ENCODE measurements at places on chromosomes 16 and 17.
A peak's percentile ranks its signal among the peaks of the same experiment; 100 is the strongest.

DNA sequence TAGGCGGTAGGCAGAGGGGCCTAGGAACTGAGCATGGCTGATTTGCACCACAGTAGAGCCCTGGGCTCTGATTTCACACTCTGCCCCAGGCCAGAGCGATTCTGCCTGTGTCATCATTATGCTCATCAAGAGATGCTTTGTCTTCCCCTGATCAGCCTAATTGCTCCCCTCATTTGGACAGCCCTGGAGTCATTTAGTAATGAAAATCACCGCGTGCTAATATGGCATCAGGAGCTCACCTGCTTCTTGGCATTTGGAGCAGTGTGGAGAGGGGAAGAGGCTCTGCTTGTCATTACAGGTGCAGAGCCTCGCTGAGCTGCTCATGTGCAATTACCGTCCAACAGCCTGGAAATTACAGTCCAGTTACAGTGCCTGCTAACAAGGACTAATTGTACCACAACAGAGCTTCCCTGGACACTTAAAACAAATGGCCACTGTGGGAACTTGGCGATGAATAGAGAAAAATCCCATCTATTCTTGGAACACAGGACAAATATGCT lies 157.1 kb upstream of the WSCD1 start:
- DNase-seq, result peak; percentile 74

DNA sequence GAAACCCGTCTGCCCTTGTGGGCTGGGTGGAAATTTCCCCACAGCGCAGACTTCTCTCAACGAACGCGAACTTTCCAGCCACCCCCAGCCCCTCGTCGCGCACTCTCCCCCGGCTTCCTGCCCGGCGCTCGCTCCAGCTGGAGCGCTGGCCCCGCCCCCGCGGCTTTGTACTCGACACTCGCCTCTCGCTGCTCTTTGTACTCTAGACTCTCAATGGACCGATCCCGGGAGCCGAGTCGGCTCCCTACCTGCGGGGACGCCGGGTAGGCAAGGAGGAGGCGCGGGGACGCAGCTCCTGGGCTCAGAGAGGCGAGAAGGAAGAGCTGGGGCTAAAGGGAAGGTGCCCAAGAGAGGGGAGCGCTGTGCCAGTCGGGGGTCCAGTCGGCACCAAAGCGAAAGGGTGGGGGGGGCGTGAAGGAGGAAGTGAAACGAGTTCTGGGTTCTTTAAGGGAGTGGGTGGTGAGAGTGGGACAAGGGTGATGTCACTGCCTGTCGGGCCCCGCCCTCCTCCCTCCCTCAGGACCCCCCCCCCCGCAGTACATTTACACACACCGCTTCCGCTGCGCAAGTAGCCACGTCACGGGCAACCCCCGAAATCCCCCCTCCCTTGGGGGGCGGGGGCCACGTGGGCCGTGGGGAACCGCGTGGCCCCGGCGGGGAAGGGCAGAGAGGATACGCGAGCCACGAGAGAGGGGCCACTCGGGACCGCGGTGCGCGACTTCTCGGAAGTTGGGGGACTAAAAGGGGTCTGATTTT lies 9.7 kb downstream of the KDM6B start:
- DNase-seq, result peak; percentile 83

DNA sequence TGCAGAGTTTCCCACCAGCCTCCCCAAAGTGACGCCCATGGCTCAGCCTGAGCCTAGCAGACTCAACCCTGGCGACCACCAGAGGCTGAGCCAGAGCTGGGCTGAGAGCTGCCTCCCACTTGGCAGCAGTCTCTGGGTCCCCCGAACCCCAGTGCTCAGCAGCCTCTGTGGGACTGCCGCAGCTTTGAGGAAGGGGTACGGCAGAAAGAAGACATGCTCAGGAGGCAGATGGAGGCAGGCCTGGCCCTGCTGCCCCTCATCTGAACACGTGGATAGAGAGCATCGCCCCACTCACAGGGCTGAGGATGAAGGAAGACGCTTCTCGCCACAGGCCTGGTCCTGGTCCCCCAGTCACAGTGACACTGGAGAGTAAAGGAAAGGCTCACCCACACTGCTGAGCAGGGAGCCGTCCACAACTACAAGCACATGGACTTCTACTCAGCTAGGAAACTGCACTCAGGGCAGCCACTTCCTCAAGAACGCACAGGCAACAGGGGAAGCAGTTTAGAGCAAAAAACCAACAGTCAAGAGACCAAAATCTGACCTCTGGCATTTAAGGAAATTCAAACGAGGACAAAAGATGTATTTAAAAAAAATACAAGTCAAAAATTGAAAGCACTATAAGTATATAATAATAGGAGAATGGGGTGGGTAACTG lies 45.2 kb upstream of the GSG1L start:
- no peak for DNase-seq

DNA sequence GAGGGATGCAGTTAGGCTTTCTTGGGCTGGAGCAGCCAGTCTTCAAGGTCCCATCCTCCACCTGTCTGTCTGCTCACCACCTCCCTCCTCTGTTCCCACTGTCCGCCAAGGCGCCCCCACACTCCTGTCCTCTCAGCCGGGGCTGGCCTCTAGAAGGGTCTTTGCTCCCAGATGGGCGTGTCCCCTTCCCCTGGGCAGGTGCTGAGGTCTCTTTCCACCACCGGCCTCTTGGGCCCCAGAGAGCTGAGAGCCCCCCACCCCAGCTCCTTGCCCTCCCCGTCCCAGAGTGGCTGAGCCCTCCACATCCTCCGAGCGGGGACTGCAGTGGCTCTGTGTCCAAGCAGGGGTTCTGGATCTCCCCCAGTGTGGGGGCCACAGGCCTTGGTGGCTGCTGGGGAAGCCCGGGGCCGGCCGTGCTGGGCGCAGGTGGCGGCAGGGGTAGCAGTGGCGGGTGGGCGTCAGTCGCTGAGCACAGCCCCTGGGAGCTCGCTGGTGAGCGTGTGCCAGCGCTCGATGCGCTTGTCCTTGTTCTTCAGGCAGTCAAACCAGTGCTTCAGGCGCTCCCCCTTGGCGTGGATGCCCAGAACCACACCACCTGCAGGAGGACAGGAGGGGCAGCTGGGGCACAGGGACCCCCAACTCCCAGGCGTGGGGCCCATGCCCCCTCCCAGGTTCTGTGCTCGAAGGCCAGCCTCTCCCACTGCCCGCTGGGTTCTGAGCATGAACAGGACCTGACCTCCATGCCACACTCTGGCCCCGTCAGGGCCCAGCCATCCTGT lies 9.8 kb downstream of the SCGB1C2 start:
- DNase-seq, result no peak

DNA sequence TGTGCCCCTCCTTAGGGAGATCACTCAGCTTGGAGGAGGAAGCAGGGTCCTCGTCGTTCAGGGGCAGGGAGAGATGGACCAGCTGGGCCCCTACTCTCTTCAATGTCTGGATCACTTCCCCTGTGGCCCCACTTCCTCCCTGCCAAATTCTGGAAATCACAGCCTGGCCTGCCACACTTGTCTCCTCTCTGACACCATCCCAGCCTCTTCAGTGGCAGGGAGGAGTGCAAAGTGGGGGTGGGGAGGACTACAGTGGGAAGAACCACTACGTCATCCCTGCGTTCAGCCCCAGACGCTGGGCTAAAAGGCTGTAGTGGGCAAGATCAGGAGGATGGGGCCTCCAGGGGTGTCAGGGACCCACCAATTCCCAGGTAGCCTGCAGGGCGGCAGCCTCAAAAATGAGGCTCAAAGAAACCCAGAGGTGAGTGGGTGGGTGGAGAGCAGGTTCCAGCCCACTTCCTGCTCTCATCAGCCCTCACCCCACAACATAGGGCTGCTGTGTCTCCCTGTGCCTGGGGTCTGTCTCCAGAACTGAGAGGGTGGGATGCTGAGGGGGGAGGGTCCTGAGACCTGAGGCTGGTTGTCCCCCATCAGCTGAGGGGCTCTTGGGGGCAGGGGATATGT lies 25.0 kb upstream of the TAC4 start:
- DNase-seq, result no peak

DNA sequence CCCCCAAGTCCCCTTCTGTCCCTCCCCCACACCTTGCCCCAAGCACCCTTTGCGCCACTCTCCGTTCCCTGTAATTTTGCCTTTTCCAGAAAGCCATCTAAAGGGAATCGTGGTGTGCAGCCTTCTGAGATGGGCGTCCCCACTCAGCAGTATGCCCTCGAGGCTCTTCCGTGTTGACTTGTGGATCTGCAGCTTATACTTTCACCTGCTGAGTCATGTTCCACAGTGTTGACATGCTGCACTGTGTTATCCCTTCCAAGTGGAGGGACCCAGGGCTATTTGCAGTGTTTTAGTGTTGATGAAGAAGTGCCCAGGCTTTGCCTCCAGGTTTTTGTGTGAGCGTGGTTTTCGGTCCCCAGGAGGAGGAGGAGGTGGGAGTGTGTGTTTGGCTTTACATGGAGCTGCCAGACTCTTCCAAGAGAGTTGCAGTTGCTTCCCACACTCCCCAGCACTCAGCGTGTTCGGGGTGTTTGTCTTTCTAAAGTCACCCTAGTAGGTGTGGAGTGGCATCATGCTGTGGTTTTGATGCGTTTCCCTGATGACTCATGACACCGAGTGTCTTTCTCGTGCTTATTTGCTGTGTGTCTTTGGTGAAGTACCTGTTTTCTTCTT lies 32.1 kb upstream of the JPT2 start:
- DNase-seq, result no peak

- DNase-seq, result no peak
Observed at GRCh38 chr17:80431246-80432195, 16.6 kb downstream of the ENDOV start.

GRCh38 chr16:77873066-77873465 lies 84.7 kb downstream of the VAT1L start:
- DNase-seq, result no peak

- peak; percentile 56 for DNase-seq
Observed at GRCh38 chr17:31550389-31551056, 159.0 kb downstream of the RAB11FIP4 start.

- peak; percentile 14 for DNase-seq
Observed at GRCh38 chr17:44137891-44138709, 3.6 kb upstream of the HROB start.

GRCh38 chr16:19113577-19114358 lies at the start of gene ITPRIPL2:
Gene ITPRIPL2, plus strand, starts transcription at chr16:19113964. Its CDS starts 498 bp downstream, at chr16:19114462.
- no peak for DNase-seq

DNA sequence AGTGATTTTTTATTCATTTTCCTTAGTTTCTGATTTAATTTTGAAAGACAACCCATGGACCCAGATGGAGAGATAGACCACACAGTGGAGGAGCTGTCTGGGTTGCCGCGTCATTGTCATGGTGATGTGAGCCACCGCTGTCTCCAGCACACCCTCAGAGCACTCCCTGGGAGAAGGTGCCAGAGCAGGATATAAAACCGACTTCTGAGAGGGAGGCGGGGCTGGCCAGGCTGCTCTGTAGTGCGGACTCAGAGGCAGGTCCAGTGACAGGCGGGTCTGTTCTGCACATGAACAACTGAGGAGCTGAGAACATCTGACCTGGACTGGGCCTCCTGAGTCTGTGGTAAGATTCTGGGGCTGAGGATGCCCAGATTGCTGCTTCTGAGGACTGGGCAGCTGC lies 216.3 kb upstream of the NLRP1 start:
- DNase-seq, result no peak

GRCh38 chr17:37475731-37476420 lies 13.8 kb upstream of the DUSP14 start:
- no peak for DNase-seq

- DNase-seq, result no peak
Observed at GRCh38 chr17:1648173-1648962, 1.3 kb downstream of the RILP start.

DNA sequence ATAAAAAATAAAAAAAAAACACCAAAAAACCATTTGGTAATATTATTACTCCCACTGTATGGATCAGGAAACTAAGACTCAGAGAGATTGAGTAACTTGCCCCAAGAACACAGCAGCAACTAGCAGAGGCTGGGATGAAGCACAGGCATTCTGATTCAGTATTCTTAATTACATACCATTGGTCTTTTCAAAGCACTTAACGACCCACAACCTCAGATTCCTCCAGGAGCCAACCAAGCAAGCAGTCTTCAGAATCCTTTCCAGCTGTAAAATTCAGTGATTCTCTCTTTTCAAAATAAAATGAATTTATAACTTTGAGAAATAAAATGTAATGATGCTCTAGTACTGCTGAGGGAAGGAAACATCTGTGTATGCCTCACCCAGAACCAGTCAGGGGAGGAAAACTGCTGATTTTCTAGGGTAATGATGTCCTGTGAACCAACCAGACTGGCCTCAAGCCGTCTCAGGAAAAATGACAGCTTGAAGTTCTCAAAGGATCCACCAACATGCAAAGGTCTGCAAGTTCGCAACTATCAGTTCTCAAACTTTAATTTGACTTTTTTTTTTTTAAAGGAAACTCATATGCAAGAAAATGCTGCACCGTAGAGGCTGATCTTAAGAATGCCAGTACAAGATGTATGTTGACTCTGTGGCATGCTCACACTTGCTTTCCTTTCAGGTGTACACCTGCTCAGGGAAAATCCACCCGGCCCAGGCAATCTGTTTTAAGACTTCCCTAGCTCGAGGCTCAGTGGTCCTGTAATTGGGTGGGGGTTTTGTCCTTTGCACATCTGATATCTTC lies 9.0 kb downstream of the CUEDC1 start:
- peak; percentile 12 for DNase-seq

DNA sequence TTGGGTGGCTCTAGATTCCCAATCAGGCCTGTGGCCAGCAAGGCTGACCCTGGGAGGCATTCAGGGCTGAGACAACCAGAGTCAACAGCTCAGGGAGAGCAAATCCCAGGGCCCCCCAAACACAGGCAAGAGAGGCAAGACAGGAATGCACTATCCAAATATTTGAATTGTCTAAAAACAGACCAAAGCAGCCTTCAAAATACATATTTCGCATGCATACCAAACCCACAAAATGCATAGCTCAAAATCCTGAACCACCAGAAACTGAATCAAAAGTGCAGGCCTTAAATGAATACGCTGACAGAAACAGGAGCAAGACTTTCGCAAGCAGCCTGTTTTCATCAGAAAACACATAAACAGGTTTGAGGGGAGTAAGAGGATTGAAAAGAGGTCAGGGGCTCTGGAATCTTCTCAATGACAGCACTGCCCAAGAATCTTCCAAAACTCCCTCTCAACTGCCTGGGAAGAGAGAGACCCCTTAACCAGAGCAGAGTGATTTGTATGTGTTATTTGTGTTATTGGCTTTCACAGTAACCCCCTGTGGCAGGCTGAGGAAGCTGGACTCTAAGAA lies 213.6 kb upstream of the CDH5 start:
- no peak for DNase-seq

DNA sequence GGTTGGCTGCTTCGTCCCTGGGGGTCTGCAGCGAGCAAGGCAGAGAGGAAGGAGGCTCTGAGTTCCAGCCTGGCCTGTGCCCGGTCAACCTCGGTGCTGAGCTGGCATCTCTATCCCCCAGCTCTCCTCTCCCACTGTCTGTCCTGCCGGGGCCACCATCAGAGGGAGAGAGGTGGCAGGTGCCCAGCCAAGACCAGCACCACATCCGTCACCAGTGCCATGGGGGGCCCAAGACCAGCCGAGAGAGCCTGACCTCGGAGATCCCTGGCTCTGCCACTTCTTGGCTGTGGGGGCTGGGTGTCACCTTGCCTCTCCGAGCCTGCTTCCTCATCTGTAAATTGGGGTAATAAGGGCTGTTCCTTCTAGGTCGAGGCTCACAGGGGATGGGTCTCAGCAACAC lies 560 bp upstream of the P2RX1 start:
- no peak for DNase-seq

GRCh38 chr17:5430413-5430999 lies 8.4 kb downstream of the C1QBP start:
- DNase-seq, result no peak

- no peak for DNase-seq
Observed at GRCh38 chr16:86502856-86503748, 7.2 kb upstream of the FOXF1 start.
